ENCODE measurements at places on chromosomes 2 and 18. TPM values are rescaled to one million over a fixed set of nuclear protein-coding genes. Genes with fewer than 3 reads are reported as not detected.

GRCh38 chr2:40783704-40784103, 331.8 kb upstream of the SLC8A1 start:
- H3K27me3 ChIP-seq = no peaks in the 10 kb centered on the region
- no peaks in the 10 kb centered on the region for H3K36me3 ChIP-seq
- no peak for DNase-seq
- H3K27ac ChIP-seq = no peak overlapping the region
- no peak overlapping the region for H3K4me3 ChIP-seq

DNA sequence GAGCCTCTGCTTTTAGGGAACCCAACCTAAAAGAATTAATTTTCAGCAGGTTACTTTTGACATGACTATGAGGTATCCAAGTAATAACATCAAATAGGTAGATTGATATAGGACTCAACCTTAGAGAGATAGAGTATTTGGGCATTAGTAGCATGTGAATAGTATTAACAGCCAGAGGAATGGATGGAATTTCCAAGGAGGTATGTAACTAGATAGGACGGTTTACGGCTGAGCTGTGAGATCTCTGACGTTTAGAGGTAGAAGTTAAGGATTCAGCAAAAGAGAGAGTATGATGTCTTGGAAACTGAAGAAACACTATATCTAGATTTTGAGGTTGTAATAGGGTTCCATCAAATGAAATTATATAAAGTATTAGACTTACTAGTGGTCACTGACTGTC, 70.3 kb downstream of the HNMT start:
- H3K4me3 ChIP-seq = no peak overlapping the region
- H3K36me3 ChIP-seq = no peaks in the 10 kb centered on the region
- H3K27ac ChIP-seq = no peak overlapping the region
- no peak for DNase-seq

DNA sequence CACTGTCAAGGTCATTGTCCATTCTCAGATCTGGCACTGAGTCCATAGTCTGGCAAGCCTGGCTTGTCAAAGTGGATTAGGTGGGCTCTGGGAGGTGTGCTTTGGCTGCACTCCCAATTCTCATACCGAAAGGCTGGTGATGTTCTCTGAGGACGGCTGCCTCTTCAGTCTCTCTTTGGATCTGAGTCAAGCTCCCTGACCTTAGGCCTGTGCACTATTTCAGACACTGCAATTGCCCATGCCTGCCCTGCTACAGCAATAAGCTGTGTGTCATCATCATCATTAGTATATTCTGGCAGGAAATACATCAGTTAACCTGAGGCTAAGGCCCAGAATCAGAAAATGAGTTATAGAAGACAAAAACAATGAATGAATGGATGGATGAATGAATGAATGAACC, 1.6 kb upstream of the SLC5A7 start:
- H3K4me3 ChIP-seq = no peak overlapping the region
- no peaks in the 10 kb centered on the region for H3K27me3 ChIP-seq
- H3K4me1 ChIP-seq = no peaks in the 10 kb centered on the region

GRCh38 chr18:59848002-59848401, 51.8 kb upstream of the PMAIP1 start:
- DNase-seq = no peak
- peaks cover 6% of the 10 kb centered on the region for H3K4me1 ChIP-seq
- H3K27me3 ChIP-seq = no peaks in the 10 kb centered on the region
- H3K4me3 ChIP-seq = no peak overlapping the region
- no peak overlapping the region for H3K27ac ChIP-seq

DNA sequence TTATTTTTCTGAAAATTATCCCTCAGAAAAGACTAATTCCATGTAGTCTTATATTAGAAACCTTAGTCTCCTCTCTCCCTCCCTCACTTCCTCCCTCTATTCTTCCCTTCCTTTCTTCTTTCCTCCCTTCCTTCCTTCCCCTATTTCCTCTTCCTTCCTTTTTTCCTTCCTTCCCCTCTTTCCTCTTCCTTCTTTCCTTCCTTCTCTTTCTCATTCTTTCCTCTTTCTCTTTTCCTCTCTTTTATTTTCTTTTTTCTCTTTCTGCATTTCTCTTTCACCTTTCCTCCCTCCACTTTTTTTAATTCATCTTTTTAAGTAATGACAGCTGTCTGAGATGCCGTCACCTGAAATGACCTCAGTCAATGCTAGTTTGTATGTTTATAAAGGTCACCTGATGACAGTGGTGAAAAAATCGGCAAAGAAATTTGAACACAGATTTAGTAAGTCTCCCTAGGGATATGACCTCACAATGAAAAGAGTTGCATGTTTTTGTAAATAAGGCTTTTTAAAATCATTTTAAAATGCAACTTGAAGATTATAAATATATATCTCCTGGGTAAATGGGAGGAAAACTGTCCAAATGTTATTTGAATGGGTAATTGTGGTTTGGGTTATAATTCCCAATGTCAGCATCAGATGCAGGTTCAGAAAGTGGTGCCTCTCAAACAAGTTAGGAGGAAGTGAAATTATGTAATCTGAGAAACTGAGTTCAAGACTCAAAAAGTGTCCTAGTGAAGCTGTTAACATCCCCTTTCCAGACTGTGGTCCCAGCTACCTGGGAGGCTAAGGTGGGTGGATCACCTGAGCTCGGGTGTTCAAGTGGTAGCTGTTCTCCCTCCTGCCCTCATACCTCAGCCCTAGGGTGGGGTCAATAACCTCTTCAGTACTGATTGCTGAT, 90.3 kb upstream of the ST3GAL5 start:
- H3K27ac ChIP-seq = no peak overlapping the region
- H3K27me3 ChIP-seq = peaks cover 49% of the 10 kb centered on the region
- no peak for DNase-seq
- no peaks in the 10 kb centered on the region for H3K4me1 ChIP-seq
- no peaks in the 10 kb centered on the region for H3K36me3 ChIP-seq
- no peak overlapping the region for H3K4me3 ChIP-seq

SERPINB12 gene
- not detected for total RNA-seq

EVX2 gene
- not detected for total RNA-seq

MPP4 gene
- 11.1 TPM for total RNA-seq

SIX2 gene
- total RNA-seq = not detected
